RPMI8226 (cell line): ENCODE measurements at places on chromosomes 16 and 17.
A peak's percentile ranks its signal among the peaks of the same experiment; 100 is the strongest.

- DNase-seq = no peak
These were observed 362.2 kb downstream of the WWOX start for GRCh38 chr16:78461496-78462287.

GRCh38 chr17:82297714-82298537 lies 19.5 kb downstream of the CD7 start:
- DNase-seq = peak; percentile 95

GRCh38 chr17:49227436-49228261 lies 2.9 kb downstream of the PHOSPHO1 start:
- peak; percentile 83 for DNase-seq

GRCh38 chr16:85207357-85207921 lies 95.2 kb upstream of the CIBAR2 start:
- no peak for DNase-seq

DNA sequence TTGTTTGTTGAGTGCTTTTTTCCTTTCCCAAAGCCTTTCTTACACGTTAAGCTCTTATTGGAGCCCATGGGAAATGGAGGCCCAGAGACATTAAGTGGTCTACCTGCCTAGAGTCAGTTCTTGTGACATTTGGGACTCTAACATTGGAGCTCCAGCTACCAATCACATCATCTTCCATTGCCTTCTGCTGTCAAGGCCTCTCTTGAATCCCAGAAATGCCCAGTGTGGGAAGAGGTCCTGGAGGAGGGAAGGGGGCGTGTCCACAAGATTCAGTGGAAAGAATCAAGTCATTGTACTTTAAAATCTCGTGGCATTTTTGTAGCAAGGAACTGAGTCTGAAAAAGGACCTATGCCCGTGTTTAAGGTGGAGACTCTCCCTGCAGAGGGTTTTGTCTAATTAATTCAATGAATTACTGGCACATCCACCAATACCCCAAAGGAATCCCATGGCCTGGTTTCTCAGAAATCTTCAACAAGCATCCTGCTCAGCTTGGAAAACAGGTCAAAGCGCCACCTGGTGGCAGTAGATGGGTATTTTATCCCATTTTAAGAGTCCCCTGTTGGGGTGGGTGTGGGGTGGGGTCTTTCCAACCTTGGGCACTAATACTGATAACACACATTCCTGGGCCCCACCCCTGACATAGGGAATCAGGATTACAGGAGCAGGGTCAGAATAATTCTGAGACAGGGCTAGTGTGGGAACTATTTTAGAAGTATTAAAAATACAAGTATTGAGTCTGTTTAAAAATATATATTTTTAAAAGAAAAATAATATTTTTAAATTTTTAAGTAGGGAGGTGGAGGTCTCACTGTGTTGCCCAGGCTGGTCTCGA lies 24.6 kb downstream of the GPT2 start:
- DNase-seq = peak; percentile 66

GRCh38 chr17:4344926-4345325 lies 21.5 kb downstream of the UBE2G1 start:
- DNase-seq = no peak

- peak; percentile 28 for DNase-seq
These were observed 14.7 kb downstream of the AIPL1 start for GRCh38 chr17:6420173-6420641.

DNA sequence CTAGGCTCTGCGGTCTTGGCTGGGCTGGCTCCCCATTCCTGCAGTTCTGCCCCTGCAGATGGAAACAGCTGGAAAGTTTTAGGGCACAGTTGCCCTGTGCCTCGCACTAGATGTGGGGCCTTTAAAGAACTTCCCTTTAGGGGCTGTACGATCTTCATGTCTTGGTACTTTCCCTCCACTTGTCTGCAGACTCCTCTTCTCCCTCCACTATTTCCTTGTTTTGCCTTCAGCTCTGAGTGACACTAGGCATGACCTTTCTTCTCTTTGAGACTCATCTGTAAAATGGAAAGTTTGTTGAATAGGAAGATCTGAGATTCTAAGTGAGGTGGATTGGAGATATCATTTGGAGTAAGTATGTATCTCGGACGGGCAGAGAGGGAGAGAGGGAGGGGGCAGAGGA lies 6.3 kb upstream of the TAC4 start:
- DNase-seq = no peak

DNA sequence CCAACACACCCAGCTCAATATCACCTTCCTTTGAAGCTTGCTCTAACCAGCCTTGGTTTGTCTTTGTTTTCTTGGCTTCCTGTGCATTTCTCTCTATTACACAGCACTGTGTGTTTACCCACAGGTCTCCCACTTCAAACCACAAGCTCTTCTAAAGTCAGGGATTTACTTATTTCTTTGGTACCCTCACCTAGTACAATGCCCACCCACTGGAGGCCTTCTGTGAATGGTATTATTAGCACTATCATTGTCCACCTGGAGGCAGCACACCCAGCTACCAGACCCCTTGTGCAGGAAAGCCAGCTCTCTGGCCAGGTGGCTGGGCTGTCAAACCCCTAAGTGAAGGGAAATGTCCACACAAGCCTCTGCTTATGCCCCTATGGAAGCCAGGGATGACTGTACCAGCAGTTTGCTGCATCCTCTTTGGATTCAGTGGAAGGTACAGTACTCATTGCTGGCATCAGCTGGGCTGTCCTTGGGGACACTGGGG lies 9.4 kb upstream of the TOP2A start:
- no peak for DNase-seq

DNA sequence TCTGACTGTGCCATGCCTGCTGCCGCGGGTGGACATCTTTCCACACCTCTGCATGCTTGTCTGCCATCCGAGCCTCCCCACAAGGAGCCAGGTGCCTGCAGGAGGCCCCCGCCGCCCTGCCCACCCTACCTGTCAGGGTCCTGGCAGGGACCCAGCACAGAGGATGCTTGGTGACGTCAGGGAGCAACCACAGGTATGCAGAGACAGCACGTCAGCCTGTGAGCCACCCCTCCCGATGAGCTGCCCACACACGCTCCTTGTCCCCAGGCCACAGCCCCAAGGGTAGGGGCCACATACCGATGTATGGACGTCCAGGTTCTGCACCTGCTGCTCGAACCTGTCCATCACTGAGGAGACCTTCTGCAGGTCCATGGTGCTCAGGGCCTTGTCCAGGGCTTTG lies 10.6 kb downstream of the CHMP1A start:
- no peak for DNase-seq

GRCh38 chr16:50688083-50688482 lies 5.3 kb upstream of the NOD2 start:
- no peak for DNase-seq

GRCh38 chr17:72120642-72121163 lies at the start of gene SOX9:
Gene SOX9 (plus strand): TSS chr17:72121020. CDS start chr17:72121392, 372 bp downstream.
- DNase-seq = peak; percentile 65

DNA sequence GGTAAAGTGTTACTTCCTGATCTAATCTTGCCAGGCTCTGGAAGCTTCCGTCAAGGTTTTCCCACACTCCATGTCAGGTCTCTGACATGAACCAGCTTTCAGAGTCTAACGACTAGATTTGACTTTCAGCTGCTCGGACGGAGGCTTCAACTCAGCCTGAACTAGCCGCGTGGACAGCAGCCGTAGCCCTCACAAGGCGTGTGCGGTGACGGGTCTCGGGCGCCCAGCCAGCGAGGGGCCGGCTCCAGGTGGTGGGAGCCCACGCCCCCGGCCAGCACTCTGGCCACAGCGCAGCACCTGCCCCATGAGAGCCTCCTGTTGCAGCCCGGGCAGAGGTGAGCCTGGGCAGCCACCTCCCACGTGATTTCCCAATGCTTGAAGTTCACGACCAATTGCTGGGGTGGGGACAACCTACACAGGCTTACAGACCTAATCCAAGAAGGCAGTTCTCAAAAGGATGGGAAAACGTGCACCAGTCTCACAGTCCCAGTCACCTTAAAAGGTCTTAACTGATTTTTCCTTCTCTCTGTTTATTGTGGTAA lies 45.5 kb downstream of the TBC1D16 start:
- peak; percentile 20 for DNase-seq

DNA sequence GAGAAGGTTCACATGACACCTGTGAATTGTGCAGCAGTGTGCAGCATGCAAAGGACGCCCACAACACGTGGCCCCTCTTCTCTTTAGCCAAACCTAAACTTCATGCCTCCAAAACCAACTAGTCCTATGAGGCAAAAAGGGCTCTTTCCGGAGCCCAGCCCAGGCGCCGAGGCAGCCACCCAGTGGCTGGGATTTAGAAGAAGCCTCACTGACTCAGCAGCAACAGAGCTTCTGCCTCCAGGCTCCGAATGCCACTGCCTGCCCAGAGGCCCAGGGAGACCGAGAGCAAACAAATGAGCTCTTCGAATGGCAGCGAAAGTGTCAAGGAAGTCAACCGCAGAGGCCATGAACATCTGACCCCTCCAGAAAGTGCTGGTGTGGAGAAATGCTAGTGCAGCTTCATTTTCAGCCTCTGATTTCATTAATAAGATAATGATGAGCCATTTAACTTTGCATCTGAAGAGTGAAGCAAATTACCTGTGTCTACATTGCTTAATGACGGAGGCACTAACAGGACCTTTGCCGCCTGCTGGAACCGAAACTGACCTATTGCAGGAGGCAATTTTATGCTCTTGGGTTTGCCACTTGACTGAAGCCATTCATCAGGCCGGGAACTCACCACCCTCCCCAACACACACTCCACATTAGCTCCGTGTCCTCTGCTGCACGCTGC lies 157.7 kb upstream of the RPL38 start:
- peak; percentile 60 for DNase-seq

DNA sequence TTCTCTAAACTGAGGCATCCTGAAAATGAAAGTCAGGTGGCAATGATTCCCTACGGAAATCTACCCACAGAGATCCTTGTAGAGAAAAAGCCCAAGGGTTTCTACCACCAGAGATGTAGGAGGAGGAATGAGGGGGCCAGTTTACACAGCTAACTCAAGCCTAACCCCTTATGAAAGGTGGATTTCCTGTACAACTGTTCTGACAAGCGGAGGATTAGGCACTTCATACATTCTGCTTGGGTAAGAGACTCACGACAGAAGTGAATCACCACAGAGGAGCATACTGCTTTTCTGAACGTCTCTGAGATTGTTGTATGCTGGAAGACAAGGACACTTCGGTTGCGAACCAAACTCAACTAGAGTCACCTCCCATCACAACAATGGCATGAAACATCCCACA lies 72.7 kb downstream of the SMG6 start:
- no peak for DNase-seq

- DNase-seq = no peak
These were observed 72.2 kb upstream of the MPHOSPH6 start for GRCh38 chr16:82242201-82242600.

DNA sequence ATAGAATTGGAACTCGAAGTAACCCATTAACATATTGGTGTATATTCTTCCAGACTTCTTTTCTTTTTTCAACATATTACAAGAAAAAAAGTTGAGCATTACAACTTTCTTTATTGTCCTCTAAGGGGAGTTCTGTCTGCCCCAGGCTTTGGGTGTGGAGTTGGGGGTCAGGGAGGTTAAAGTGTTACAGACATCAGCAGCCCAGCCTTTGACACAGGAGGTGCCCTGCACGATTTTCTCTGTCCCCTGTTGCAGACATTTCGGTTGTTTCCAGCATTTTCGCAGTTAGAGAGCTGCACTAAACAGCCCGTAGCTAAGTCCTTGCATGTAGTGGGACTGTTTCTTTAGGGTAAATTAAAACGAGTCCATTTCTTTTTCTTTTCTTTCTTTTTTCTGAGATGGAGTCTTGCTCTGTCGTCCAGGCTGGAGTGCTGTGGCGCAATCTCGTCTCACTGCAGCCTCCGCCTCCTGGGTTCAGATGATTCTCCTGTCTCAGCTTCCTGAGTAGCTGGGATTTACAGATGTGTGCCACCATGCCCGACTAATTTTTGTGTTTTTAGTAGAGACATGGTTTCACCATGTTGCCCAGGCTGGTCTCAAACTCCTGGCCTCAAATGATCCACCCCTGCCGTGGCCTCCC lies 13.4 kb upstream of the ADCY7 start:
- DNase-seq = no peak

- DNase-seq = peak; percentile 86
These were observed 286.6 kb upstream of the CCL2 start for GRCh38 chr17:33968350-33969044.

DNA sequence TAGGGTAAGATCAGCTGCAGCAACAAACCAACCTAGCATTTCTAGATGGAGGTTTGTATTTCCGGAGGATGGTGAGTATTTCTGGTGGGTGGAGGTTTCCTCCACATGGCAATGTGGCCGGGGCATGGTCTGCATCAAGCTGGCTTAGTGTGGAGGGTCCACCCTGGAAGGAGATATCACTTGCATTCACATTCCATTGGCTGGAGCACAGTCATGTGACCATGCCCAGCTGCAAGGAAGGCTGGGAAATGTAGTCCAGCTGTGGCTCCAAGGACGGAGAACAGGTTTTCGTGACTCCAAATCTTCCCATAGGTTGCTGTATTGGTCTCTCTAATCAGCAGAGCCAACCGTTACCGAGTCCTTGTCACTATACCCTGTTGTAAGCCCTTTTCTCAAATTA lies 68.7 kb downstream of the RAI1 start:
- DNase-seq = no peak

GRCh38 chr17:66369830-66370229 lies 67.4 kb downstream of the PRKCA start:
- no peak for DNase-seq

GRCh38 chr17:4010754-4011153 lies 46.5 kb upstream of the ATP2A3 start:
- no peak for DNase-seq

- DNase-seq = no peak
These were observed 6.3 kb upstream of the ZCCHC14 start for GRCh38 chr16:87499189-87499486.

- DNase-seq = no peak
These were observed 43.1 kb downstream of the TBX4 start for GRCh38 chr17:61495161-61495857.
